Stimulated activated CD8-positive, alpha-beta memory T cell treated with anti-CD3 and anti-CD28 coated beads, Interleukin-4, amount 100 ng/mL, for 1 hour (primary cell): ENCODE measurements at places on chromosomes 2 and 18.

DNA sequence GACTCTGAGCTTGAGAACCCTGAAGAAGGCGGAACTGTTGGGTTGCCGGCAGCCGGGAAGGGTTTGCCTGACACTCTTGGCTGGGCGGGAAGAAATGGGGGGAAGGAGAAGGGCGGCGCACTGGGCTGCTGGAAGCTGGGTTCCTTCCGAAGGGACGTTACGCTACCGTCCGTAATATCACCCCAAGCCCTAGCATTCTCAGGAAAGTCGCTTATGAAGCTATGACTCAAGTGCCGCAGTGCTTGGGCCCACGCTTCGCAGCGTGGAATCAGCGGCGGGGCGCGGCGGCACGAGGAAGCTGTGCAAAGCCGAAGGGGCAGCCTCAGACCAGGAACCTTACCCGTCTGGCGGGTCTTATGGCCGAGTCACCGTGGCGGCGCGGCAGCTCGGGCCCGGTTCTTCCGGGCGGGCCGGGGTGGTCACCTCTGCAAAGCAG, 50.2 kb upstream of the SIGLEC15 start:
- DNase-seq, result no peak

- no peak for DNase-seq
These were observed 43.0 kb downstream of the CCDC148 start for GRCh38 chr2:158413581-158413980.

DNA sequence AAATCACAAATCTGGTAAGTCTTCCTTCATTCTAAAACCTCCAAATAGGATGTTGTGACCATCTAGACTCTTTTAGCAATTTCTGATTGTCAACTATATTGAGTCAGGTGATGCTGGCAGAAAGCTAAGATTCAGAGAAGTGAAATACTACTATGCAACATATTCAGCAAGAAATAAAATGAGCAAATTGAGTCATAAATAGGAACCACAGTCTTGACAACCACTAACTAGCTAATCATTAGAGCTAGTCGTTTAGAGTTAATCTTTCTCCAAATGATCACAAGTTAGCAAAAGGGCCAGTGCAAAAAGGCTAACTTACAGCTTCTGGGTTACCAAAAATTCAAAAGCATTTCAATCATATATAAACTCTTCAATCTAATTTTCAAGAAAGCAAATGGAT, 54.5 kb downstream of the ROCK1 start:
- no peak for DNase-seq

GRCh38 chr18:50284255-50284885, 3.0 kb upstream of the MBD1 start:
- DNase-seq, result no peak

- no peak for DNase-seq
These were observed 55.9 kb downstream of the HS1BP3 start for GRCh38 chr2:20594957-20595356.

DNA sequence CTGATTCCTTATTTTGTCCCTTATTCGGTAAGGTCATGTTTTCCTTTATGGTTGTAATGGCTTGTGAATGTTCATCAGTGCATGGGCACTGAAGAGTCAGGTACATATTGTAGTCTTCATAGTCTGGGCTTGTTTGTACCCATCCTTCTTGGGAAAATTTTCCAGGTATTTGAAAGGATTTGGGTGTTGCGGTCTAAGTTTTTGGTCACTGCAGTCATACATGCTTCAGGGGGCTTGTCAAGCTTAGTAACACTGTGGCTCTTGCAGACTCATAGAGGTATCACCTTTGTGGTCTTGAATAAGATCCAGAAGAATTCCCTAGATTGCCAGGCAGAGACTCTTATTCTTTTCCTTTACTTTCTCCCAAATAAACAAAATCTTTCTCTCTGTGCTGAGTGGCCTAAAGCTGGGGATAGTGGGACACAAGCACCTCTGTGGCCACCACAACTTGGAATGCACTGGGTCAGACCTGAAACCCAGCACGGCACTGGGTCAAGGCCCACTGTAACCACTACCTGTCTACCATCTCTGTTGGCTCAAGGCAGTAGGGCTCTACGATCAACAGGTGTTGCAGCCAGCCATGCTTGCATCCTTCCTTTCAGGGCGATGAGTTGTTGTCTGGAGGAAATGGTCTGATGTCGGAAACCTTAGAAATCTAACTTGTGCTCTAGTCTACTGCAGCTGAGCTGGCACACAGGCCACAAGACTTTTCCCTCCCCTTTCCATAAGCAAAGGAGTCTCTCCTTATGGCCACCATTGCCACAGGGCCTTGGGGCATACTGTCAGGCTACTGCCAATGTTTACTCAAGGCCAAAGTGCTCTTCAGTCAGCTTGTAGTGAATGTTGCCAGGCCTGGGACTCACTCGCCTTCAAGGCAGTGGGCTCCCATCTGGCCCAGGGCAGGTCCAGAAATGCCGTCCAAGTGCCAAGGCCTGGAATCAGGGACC, 21.5 kb downstream of the IL1RN start:
- no peak for DNase-seq

DNA sequence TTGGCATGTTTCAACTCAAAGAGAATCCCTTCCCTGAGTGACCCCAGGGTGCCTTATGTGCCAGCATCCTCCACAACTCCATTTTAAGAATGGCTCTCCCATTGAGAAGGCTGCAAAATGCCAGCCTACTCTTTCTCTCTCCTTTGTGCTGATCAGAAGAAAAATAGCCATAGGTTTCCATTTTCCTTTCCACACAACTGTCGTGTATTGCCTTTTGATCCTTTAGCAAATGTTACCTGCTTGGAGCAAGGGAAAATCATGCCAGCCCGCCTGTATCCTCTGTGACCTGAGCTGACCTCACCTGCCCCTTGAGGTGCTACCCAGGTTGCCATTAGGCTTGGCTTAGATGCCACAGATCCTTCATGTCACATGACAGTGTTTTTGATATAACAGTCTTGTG, 38.8 kb downstream of the DPYSL5 start:
- no peak for DNase-seq

DNA sequence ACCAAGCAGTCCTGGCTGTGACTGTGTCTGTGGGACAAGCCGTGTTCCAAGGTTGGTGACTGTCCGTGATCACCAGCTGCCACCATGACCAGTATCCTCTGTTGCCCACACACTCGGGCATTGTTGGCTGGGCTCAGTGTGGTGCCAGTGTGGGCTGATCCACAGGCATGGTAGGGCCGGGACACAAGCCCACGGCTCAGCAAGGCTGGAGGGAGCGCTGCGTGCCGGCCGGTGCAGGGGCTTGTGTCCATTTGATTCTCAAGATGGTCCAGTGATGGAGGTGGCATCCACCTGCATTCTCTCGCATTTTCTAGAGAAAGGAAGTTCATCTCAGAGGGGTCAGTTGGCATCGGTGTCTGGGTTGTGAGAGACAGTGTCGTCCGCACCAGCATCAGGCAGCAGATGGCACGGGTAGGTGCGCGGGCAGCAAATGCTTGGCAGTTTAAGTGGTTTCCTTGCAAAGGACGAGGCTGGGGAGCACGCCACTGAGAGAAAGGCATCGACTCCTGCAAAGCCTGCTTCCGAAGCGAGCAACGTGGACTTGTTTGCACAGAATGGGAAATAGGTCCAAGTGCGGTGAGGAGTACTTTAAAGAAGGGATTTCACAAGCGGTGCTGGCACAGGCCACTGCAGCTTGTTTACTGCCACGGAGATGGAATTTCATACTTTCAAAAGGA, 20.9 kb downstream of the TWIST2 start:
- no peak for DNase-seq

- no peak for DNase-seq
These were observed 310.0 kb upstream of the UBE2E3 start for GRCh38 chr2:180670302-180671003.

- no peak for DNase-seq
These were observed 266.8 kb upstream of the PARD3B start for GRCh38 chr2:204278454-204278853.

GRCh38 chr2:101197215-101197745, 46.1 kb upstream of the TBC1D8 start:
- DNase-seq, result no peak

GRCh38 chr18:40851014-40851429, 1104.0 kb upstream of the PIK3C3 start:
- no peak for DNase-seq

DNA sequence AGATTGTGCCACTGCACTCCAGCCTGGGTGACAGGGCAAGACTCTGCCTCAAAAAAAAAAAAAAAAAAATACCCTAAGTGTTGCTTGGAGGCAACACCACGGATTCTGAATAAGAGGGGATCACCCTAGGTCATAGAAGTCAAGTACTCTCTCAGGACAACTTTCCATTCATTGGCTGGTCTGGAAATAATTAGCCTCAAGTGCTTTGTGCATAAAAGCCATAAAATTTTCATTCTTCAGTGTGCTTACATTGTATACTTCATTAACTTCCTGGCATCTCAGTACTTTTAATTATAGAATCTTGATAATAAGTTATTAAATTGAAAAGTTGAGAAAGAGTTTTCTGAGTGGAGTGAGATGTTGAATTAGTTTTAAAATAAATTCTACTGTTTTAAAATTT, 876.1 kb upstream of the FAM98A start:
- no peak for DNase-seq

- no peak for DNase-seq
These were observed 426.1 kb upstream of the TNP1 start for GRCh38 chr2:217285926-217286325.

DNA sequence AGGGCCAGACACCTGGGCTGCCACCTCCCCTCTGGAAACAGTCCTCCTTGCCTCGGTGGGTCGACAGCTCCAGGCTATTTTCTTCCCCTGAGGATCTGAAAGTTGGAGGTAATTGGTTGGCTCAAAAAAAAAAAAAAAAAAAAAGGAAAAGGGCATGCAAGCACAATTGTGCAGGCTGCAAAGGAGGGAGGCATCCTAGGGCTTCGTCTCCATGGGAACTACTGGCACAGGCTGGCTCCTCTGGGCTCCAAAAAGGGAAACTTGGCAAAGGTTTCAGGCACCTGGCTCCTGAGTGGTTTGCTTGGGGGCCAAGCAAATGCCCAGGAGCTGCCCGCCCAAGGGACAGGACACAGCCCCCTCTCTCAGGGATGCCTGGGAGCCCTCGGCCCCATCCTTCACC, 1.1 kb upstream of the KCNIP3 start:
- no peak for DNase-seq

DNA sequence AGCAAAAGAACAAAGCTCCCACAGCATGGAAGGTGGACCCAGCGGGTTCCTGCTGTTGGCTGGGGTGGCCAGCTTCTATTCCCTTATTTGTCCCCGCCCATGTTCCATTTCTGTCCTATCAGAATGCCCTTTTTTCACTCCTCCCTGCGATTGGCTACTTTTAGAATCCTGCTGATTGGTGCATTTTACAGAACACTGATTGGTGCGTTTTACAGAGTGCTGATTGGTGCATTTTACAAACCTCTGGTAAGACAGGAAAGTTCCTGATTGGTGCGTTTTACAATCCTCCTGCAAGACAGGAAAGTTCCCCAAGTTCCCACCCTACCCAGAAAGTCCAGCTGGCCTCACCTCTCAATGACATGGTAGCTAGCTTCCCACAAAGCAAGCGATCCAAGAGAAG, 40.2 kb upstream of the UGP2 start:
- no peak for DNase-seq

- DNase-seq, result no peak
These were observed 1.7 kb downstream of the MFF start for GRCh38 chr2:227326783-227327182.

- DNase-seq, result no peak
These were observed 308.6 kb downstream of the RNF144A start for GRCh38 chr2:7225848-7226247.

- no peak for DNase-seq
These were observed 42.9 kb upstream of the TUBA3E start for GRCh38 chr2:130241041-130241707.

DNA sequence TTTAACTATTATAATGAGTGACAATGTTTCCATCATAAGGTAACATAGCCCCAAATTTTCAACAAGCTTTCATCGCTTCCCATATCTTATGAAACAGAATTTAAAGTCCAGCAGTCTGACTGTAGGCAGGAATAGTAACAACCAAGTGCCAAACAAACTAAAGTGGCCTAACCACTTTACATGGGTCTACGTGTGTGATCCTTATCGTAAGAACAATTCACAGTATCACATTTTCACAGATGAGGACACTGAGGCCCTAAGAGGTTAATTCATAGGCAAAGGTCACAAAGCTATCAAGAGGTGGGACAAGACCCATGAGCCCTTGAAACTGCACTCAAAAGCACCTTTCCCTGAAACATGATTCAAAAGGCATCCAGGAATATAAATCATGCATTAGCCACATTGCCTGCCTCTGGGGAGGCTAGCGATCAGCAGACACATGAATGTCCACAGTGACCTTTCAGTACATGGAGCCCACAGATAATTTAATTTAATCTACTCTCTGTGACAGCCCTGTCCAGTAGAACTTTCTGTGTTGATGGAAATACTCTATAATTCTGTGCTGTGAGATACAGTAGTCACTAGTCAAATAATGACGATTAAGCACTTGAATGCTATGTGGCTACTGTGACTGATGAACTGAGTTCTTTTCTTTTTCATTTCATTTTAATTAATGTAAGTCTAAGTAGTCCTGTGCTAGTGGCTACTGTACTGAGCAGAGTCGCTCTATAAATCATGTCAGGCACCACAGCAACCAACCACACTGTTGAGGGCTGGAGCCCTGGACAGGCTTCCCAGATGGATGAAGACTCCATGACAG, 30.3 kb downstream of the KIDINS220 start:
- DNase-seq, result no peak

GRCh38 chr2:43321446-43321845, 95.0 kb upstream of the ZFP36L2 start:
- no peak for DNase-seq

DNA sequence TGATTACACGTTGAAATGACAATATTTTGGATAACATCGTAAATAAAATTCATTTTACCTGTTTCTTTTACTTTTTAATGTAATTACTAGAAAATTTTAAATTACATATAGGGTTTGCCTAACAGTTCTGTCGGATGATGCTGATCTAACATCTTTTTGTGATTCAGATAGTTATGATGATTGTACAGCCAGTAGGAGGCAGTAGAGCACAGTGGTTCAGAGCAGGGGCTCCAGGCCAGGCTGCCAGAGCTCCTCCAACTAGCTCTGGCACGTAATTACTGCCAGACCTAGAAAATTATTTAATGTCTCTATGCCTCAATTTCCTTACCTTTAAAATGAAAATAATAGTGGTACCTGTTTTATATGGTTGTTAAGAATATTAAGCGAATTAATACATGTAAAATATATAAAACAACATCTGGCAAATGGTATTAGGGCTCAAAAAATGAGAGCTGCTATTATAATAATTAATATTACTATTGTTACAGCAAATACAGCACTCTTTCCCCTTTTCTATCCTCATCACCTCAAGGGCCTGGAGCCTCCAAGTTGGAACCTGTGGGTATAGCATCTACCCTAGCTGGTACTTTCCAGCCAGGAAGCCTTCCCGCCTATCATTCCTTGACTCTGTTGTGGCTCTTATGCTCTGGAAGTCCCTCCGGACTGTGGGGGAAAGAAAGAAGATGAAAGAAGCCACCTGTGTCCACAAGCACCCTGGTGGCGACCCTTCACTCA, 47.7 kb upstream of the PLA2R1 start:
- no peak for DNase-seq

GRCh38 chr2:158688721-158689120, 106.4 kb upstream of the DAPL1 start:
- DNase-seq, result no peak
